ENCODE measurements at places on chromosomes 12 and 14.

DNA sequence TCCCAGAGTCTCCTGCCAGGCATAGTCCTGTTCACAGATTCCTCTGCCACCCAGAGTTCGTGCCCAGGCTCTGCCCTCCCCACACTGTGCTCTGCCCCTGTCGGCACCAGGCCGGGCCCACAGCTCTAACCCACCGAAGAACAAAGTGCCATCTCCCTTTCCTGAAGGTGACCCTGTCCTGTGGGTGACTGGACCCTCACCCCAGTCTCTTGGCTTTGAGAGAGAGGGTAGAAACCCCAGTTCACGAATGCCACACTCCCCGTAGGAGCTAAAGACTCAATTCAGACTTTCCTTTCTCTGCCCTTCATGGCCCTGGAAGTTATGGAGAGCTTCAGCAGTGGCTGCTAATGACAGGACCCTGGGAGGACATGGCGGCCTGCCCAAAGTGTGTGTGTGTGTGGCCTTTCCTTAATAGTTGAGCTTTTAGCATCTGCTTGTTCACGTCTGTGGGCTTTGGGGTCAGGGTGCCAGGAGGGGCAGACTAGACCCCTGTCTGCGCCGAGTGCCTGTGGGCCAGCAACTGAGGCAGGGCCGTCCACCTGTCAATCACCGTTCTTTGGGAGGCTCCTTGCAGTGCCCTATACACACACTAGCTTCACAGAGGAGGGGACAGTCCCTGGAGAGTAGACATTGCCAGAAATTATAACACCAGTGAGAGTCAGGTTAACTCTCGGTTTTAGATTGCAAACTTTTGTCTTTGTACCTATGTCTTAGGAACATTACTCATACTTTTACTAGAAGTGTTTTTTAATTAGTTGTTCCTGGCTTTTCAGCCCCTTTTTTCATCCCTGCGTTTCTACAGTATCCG, 84.6 kb upstream of the DYNC1H1 start:
- no peak for DNase-seq

GRCh38 chr12:55937981-55938380, 7.0 kb downstream of the DGKA start:
- no peak for DNase-seq

- no peak for DNase-seq
Measured at GRCh38 chr12:3463921-3464320, 27.1 kb upstream of the PRMT8 start.

GRCh38 chr12:71456316-71456715, 16.7 kb downstream of the LGR5 start:
- DNase-seq: no peak

DNA sequence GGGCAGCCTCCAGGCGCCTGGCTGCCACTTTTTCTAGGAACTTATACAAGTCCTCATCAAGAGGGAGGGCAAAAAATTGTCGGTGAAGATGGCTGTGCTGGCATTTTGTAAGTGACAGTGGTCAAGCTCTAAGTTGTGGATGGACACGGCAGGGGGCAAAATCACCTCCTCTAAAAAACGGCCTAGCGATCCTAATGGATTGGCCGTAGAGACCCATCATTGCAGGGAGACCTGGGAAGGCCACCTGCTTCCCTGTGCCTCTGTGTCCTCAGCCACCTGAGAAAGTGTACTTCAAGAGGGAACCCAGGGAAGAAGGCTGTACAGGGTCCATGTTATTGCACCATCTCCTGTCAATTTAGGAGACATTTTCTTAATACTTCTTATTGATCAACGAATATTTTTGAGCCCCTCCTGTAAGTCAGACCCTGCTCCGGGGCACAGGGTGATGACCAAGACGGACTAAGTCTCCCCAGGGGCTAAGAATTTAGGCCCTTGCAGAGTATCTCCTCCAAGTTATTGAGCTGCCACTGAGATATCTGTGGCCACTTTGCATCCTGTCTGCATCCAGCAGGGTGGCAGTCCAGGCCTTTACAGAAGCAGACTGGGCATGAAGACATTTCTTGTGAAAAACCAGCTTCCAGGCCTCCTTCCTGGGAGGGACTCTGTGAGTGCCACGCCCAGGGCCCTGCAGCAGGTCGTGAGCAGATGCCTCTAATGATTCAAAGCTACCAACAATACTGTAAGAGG, 40.5 kb downstream of the PSMA6 start:
- peak; percentile 77 for DNase-seq

GRCh38 chr14:34770901-34771300, 56.5 kb upstream of the CFL2 start:
- no peak for DNase-seq
